ENCODE measurements at places on chromosomes 13 and 19.

GRCh38 chr13:58712191-58712590 is 1080.6 kb downstream of the PCDH17 start:
- DNase-seq, result no peak

- peak; percentile 66 for DNase-seq
Measured at GRCh38 chr19:18251587-18252369, 22.5 kb downstream of the IQCN start.

DNA sequence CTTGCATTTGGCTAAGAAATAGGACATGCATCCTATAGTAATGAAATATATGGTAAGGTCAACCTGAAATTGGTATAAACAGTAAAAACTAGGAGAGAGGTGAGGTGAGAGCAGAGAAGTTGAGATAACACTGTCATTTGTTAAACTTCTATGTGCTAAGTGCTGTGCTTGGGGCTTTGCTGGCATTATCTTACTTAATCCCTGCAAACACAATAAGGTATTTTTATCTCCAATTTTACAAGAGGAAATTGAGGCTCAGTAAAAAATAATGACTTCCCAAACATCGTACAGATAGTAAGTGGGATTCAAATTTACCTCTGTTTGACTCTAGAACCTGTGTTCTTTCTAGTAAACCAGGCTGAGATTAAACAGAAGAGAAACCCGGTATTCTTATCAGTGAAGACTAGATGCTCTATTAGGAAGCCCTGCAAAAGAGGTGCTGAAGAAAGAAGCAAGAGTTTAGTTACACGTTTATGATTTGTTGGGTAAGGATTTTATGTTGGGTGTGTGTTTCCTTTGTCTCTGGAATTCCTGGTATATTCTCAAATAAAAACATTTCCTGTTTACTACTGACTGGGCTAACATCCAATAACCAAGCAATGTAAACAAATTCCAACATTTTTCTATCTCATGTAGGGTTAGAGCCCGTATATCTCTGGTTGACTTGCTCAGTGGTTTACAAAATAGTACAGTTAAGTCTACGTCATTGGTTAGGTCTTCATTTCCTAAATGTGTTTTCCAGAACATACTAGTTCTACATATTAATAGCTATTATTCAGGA is 137.3 kb upstream of the FNDC3A start:
- DNase-seq, result no peak

GRCh38 chr19:47066376-47067214 is 18.2 kb upstream of the TMEM160 start:
- DNase-seq, result no peak

DNA sequence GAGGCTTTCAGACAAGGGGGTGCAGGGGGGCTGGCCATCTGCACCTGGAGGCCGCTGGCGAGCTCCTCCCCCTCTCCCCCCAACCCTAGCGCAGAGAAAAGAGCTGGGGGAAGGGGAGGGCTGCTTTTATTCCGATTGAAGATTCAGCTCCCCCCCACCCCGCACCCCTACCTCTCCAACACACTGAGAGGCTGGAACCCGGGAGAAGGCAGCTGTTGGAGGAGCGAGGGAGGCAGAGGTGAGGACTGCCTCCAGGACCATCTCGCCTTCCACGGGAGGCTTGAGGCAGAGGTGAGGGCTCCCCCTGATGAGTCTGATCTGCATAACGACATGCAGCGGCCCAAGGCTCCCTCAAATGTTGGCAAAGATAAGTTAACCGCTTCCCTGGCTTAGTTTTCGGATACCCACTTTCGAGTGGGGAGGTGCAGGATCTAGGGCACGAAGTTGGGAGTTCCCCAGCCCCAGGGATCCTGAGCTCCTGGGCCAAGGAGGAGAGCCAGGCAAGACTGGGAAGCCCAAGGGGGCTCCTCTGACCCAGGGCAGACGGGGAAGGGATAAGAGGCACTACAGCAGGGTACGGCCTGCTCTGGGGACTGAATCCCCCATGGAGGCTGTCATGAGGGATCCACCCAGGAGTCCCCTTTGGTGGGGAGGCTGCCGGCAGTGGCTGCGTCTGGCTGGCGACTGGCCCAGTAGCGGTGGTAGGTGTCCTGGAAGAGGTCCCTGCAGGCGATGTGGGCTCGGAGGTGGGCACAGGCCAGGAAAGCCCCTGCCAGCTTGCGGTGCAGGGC is 1.2 kb upstream of the NUMBL start:
- no peak for DNase-seq

DNA sequence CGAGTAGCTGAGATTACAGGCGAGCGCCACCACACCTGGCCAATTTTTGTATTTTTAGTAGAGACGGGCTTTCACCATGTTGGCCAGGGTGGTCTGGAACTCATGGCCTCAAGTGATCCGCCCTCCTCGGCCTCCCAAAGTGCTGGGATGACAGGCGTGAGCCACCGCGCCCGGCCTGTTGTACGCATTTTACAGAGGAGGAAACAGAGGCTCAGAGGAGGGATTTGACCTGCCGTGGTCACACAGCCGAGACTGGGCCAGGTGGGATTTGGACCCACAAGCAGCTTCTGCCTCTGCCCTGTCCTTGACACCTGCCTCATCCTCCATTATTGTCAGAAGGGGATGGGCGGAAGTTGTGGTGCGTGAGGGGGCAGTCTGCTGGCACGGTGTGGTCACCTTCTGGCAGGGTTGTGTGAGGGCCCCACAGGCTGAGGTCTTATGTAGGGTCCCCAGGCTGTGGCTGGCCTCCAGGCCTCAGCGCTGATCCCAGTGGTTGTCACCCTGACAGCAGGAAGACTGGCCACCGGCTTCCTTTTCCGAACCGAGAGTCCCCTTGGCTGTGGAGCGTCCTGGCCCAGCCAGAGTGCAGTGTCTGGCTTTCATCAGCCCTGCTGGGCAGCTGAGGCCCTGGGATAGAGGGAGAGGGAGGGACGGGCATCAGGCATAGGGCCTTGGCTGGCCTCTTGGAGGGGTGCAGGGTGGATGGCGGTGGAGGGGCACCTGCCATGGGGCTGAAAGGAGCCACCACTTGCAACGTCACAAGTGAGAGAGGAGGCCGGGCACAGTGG is 20.3 kb downstream of the NFIC start:
- DNase-seq, result no peak

GRCh38 chr13:97879646-97880310 is 73.7 kb upstream of the IPO5 start:
- no peak for DNase-seq

DNA sequence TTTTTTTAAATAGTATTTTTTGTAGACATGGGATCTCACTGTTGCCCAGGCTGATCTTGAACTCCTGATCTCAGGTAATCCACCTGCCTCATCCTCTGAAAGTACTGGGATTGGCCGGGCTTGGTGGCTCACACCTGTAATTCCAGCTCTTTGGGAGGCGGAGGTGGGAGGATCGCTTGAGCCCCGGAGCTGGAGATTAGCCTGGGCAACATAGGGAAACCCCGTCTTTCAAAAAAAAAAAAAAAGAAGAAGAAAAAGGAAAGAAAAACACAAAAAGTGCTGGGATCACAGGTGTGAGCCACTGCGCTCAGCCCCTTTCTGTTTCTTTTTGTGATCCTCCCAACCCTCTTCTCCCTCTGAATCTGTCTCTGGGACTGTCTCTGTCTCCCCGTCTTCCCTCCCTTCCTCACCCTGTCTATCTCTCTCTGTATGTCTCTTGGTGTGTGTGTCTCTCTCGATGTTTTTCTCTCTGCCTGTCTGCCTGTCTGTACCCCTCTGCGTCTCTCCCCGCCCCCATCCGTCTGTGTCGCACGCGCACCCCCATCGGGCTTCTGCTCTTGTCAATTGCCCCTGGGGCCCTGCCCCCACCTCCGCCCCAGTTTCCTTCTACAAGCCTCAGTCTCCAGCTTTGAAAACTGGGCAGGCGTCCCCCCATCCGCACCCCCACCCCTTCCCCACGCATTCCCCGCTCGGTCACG is 540 bp upstream of the ZFP36 start:
- peak; percentile 66 for DNase-seq

DNA sequence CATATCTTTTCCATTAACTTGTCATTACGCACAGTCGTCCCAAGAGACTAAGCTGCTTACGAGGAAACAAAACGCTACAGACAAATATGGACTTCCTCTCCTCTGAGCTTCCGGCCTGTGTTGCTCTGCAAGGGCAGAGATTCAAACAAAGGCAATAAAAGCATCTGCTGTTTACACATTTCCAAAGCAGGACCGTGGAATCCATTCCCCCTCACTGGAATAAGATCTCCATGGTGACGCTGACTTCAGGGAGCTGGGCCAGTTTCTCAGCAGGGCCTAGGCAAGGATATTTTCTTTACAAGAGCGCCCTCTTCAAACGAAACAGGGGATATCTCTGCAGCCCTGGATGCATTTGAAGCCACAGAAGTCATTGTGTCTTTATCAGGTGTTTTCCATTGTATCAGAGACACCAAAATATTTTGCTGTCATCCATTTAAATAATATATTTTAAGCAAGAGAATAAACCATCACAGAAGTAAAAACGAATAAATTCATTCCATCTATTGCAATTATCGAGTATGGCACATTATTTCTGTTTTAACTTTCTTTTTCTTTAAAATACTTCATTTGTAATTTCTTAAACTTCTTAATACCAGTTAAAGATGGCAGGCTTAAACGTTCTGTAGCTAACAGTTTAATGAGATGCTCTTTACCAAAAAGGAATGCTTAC is 177.5 kb downstream of the DCLK1 start:
- no peak for DNase-seq

- no peak for DNase-seq
Measured at GRCh38 chr19:48342841-48343540, 17.6 kb downstream of the EMP3 start.

DNA sequence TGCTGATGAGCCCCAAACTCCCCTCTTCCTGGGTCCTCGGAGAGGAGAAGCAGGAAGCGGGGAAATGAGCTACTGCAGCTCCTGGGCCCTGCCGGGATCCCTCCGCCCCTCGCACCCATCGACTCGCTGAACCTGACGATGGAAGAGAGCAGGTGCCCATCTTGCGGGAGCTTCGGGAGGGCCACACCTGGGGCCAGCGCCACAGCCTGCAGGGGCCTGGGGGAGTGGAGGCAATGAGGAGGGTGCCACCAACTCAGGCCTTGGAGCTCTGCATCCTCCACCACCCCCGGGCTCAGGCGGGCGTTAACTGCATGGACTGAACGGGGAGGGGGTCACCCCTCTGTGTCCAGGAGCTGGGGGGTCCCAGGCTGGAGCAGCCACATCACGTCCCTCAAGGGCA is 8.3 kb downstream of the TCF3 start:
- DNase-seq, result no peak

GRCh38 chr13:30149248-30149647 is 158.1 kb downstream of the KATNAL1 start:
- no peak for DNase-seq

DNA sequence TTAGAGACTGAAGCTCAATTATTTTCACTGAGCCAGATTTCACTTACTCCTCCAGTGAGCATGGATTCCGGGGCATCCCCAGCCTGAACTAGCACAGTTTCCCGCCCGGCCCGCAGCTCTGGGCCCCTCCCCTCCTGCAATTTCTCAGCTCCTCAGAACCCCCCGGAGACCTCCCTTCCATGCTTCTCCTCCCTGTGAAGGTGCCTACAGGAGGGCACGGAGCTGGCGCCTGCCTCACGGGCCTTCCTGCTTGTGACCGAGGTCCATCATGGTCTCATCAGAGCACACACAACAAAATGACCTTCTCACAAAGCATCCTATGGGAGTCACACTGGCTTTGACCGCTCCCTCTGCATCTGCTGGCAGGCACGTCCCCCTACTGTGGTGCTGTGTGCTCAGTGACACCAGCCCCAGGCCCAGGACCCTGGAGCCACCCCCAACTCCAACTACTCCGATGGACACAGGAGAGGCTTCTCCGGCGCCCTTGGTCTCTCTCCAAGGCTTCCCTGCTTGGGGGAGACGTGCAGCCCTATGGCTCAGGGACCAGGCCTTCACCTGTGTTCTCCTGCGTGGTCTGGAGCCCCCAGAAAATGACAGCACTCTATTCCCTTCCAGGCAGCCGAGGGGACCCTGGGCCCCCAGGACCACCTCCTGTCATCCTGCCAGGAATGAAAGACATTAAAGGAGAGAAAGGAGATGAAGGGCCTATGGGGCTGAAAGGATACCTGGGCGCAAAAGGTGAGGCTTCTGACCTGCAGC is 77.1 kb downstream of the RAB20 start:
- no peak for DNase-seq

GRCh38 chr13:93736081-93736480 is 509.5 kb downstream of the GPC6 start:
- DNase-seq, result no peak

DNA sequence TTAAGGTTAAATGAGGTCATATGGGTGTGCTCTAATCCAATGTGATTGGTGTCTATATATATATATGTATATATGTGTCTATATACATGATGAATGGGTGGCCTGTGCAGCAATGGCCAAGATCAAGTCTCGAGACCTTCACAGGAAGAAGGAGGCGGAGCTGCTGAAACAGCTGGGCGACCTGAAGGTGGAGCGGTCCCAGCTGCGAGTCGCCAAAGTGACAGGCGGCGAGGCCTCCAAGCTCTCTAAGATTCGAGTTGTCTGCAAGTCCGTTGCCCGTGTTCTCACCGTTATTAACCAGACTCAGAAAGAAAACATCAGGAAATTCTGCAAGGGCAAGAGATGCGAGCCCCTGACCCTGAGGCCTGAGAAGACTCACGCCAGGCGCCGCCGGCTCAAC is 109.8 kb downstream of the EFNB2 start:
- DNase-seq, result no peak

- DNase-seq, result no peak
Measured at GRCh38 chr13:84130495-84131114, 248.3 kb upstream of the SLITRK1 start.

GRCh38 chr19:10513223-10513622 is 4.0 kb downstream of the S1PR5 start:
- no peak for DNase-seq

GRCh38 chr19:4744451-4745174 is 21.0 kb upstream of the DPP9 start:
- no peak for DNase-seq

DNA sequence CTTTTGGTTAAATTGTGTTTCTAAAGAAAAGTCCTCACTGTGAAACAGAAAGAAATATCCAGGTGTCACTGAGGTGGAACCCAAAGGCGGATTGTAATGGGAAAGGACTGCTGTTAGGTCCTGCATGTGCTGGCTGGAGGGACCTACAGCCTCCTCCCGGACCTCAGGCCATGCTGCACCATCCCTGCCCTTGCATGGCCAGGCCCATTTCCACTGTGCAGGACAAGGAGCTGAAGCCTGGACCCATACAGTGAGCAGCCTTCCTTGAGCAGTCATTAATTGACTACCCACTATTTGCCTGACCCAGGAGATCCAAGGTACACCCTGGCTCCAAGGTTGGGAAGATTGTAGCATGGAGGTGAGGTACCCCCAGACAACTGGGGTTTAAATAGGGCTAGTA is 17.6 kb downstream of the VSTM2B start:
- DNase-seq, result no peak
